ENCODE measurements at places on chromosomes 13 and 19. TPM values are rescaled to one million over a fixed set of nuclear protein-coding genes. Genes with fewer than 3 reads are reported as not detected.

Gene PPM1N
- 0.57 TPM for total RNA-seq

GRCh38 chr13:47869776-47870175 lies 131.3 kb downstream of the SUCLA2 start:
- no peak for DNase-seq

DNA sequence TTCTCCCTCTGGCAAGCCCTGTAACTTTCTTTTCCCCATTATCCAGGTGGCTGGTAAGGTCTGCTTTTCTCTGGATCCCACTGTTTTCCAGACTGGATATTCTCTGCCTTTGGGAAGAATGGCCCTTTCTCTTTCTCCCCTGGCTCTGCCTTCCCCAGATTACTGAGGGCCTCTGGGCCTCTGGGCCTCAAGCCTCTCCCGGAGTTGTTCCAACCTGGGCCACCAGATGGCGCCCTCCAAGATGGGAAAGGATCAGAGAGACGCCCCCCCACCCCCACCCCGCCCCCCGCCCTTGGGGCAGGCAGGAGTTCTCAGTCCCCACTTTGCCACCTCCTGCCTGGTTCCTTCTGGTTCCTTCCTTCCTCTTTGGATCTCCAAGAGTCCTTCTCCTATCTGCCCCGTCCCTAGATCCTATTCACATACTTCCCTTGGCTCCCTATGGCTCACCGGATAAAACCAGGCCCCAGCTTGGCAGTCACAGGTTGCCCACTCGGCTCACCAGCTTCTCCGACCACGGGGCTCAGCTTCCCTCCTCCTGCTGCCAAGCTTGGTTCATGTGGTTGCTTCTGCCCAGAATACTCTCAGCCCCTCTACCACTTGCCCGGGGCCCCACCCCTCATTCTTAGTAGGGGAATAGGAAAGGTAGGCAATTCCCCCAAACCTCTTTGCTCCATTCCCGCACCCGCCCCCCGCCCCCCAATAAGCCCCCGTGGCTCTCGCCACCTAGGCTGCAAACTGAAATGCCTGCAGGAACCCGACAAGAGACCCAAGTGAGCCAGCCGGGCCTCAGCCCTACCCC lies 13.1 kb downstream of the EPS8L1 start:
- peak; percentile 88 for DNase-seq

DNA sequence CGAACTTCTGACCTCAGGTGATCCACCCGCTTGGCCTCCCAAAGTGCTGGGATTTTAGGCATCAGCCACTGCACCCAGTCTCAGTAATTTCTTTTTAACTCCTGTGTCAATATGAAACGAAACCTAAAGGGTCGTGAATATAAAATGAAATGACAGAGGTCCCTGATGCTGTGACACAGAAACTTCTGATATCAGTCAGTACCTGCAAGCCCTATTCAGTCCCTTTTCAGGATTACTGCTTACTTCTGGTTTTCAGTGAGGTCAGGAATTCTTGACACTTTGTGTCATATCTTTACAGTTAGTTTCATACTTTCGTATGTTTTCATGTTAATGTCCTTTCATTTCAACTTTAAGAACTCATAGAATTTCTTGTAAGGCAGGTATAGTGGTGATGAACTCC lies 58.7 kb downstream of the RNF17 start:
- no peak for DNase-seq

DNA sequence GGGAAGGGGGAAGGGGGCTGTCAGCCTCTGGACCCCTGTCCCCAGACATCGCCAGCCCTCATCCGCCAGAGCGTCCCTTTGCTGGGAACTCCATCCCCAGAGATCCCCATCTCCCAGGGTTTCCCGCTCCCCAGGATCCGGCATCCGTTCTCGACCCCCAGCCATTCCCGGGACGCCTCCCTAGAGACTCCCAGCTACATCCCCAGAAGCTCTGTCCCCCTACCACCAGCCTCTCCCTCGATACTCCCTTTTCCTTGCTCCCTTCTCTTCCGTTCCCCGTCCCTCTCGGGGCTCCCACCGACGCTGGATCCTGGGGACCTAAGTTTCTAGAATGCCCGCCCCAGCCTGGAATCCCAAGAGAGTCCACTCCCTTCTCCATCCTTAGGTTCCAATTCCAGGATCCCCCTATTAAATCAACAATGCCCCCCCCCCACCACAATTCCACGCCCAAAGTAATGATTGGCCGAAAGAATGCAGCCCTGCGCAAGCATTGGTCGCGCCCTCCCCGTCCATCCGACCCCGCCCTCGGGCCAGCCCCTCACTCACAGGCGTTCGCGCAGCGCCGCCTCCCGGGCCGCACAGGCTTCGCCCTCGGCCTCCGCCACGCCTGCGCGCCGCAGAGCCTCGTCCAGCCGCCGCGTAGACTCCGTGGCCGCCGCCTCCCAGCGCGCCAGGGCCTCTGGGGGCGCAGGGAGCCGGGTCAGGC lies 3.2 kb downstream of the CCDC194 start:
- DNase-seq: peak; percentile 93

Gene RFPL4AL1
- not detected for total RNA-seq

DNA sequence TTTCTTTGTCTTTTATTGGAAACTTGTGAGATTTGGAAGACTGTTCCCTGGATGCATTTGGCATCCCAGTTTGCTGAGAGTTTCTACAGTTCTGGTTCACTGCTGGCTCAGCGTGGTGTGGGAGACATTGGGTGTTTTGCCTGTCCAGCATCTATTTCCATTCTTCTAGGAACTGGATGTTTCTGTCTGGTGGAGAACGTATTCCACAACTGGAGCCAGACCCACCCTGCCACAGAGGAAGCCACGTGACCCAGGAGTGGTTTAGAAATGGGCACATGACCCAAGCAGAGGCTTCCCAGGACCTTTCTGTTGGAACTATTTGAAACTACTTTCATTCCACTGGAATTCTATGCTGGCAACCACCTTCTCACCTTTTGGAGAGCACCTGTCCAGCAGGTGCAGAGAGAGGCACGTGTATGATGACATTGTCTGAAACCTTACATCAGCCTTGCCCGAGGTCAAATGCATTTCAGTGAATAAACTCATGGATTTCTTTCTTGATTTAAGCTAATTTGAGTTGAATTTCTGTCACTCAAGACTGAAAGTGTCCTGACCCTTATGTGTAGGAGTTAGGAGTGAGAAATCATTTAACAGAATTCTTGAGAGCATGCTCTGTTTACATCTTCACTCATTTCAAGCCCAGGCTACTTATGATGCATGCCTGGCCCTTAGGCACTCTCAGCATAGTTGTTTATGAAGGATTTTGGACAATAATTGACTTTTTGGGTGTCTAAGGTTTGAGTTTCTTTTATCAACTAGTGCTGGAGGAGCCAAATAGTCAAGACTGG lies 121.8 kb downstream of the AKAP11 start:
- no peak for DNase-seq

DNA sequence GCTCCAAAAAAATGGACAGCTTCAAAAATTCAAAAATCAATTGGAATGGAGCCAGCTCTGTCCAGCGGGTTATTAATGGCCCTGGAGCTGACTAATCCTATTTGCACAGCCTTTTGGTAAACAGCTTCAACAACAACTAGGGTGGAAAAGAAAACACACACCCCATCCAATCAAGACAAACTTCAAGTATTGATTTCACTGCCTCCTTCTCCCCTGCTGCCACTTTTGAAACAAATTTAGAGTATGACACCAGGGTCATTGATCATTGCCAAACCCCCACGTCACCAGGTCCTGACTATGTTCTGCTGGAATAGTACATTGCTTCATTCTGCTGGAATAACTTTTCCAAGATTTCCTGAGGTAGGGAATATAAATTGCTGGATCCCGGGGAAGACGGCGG lies 56.8 kb upstream of the GTF3A start:
- no peak for DNase-seq

Gene LMTK3
- 1.4 TPM for total RNA-seq

DNA sequence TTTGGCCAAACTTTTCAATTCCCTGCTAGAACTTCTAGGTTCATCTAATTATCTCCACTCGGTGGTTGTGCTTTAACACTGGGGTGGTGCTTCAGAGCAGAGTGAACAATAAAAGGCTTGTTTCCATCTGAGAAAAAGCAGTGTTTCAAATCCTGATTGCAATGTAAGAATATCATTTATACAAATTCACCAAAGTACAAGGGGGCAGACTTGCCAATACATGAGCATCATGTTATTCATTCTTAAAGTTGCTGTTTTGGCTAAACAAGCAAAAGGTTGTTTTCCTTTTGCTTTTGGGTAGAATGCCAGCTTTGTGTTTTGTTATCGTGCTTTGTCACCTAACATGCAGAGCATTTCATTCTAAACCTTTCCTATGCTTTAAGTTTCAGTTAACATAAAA lies 78.5 kb upstream of the UBAC2 start:
- DNase-seq: no peak

DNA sequence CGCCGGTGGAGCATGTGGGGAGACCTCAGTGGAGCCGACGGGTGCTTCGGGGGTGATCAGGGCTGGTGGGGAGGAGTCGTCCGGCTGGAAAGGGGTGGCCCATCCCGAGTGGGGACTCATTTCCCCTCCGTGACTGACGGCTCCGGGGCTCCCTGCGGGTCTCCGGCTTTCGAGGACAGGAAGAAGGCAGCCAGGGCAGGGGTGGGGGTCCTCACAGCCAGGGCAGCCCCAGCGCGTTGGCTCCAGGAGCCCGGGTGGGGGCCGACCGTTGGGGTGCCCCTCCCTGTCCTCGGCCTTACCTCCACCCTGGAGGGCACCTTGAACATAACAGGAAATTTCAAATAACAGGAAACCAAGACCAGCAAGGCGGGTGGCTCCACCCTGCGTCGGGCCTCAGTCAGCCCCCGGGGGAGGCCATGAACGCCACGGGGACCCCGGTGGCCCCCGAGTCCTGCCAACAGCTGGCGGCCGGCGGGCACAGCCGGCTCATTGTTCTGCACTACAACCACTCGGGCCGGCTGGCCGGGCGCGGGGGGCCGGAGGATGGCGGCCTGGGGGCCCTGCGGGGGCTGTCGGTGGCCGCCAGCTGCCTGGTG lies at the start of gene S1PR4:
TSS of gene S1PR4 (plus strand) at position 393 of the 596 bp plus-strand sequence. CDS start at position 417, 24 bp downstream.
- no peak for DNase-seq

- DNase-seq: no peak
Observed at GRCh38 chr19:6587998-6588507, 2.9 kb downstream of the CD70 start.

GRCh38 chr19:6811906-6812305 lies 39.4 kb downstream of the VAV1 start:
- DNase-seq: no peak

DNA sequence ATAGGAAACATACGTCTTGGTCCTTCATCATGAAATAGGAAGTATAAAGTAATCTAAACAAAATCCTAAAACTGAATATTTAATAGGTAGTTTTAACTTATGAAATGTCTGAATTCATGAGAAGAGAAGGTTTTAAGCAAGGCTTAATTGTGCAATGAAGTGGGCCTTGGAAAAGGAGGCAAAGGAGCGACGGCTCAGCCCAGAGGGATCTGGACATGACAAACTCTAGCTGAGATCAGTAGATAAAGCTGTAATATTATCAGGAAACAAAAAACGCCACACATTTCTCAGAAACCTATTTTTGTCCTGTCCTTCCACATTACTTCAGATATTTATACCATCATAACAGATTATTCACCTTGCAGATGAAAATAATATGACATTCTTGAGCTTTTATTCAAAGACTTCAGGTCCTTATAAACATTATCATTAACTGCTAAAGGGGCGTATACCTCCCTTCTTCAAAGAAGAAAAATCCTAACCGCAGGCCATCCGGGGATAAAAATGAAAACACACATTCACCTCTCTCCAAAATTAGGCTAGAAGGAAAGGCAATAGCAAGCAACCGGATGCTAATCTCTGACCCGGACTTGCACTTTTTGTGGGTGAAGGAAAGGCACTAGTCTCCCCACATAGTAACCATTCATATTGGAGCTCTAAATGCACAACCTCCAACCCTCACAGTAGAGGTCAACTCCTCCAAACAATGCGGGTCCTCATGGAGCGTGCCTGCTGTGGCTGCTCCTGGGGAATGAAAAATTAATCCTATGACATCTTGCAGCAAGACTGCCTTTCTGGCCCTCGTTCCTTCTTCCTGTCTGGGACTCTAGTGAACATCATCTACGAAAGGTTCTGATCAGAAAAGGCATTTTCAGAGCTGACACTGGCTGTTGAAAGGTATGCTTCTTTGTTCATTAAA lies 108.8 kb downstream of the TBC1D4 start:
- DNase-seq: no peak

DNA sequence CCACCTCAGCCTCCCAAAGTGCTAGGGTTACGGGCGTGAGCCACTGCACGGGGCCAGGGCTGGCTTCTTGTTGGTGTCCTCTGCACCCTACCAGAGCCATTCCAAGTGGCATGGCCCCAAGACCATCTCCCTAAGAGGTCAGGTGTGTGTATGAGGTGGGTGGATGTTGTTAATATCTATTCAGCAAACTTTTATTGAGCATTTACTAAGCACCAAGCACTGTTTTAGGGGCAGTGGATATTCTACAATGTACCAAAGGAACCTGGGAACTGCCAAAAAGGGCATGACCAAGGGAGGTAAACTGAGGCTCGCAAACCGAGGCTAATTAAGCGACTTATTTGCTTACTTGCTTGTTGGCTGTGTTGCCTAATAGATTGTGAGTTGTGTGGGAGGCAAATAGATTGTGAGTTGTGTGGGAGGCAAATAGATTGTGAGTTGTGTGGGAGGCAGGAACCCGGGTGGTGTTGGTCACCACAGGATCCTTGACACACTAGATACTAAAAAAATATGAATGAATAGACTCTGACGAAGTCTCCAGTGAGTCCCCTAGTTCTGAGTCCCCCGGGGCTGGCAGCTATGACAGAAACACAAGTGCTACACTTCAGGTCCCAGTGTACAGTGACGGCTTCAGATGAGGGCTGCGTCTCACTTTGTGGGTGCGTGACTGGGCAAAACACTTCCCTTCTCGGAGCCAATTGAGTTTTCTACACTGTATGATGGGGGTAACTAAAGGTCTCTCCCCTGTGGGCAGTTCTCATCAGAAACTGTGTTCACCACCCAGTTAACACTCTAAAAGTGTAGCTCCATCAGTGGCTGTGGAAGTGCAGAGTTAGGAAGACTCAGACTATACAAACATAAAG lies 5.0 kb upstream of the BICRA start:
- no peak for DNase-seq

Gene UHRF1
- total RNA-seq: 1.5 TPM

DNA sequence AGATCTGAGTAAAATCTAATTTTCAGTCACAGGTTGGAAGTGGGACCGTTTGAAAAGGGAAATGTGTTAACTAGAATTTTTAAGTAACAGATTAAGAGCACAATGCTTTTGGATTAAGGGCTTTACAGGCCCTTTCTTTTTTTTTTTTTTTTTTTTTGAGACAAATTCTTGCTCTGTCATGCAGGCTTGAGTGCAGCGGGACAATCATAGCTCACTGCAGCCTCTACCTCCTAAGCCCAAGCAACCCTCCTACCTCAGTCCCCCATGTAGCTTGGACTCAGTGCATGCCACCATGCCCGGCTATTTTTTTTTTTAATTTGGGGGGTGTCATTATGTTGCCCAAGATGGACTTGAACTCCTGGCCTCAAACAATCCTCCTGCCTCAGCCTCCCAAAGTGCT lies 363.7 kb downstream of the LIG4 start:
- DNase-seq: no peak

Gene FGF21
- total RNA-seq: not detected

GRCh38 chr19:33343859-33344572 lies 29.5 kb upstream of the CEBPG start:
- no peak for DNase-seq

Gene LILRA2
- 2.0 TPM for total RNA-seq

Gene SIGLEC8
- 0.15 TPM for total RNA-seq
